Occipital lobe (tissue), 3 donors: ENCODE measurements at places on chromosomes 11 and 22. TPM values are rescaled to one million over a fixed set of nuclear protein-coding genes. Genes with fewer than 3 reads are reported as not detected.

LRP4 gene
- 8.3 TPM for total RNA-seq

DRD2 gene
- not detected for total RNA-seq

RTN4RL2 gene
- total RNA-seq, result 0.47 TPM

UPK2 gene
- total RNA-seq, result not detected

PIWIL4 gene
- 5.8 TPM for total RNA-seq

KRTAP5-7 gene
- total RNA-seq, result not detected

TTC36 gene
- total RNA-seq, result 2.7 TPM

VWCE gene
- 2.7 TPM for total RNA-seq

CDON gene
- total RNA-seq, result 39.8 TPM

HORMAD2 gene
- 0.78 TPM for total RNA-seq

MS4A15 gene
- total RNA-seq, result not detected

TCN1 gene
- 1.2 TPM for total RNA-seq

MMP3 gene
- total RNA-seq, result not detected

IFITM10 gene
- 0.31 TPM for total RNA-seq

LGR4 gene
- total RNA-seq, result 19.0 TPM

FLRT1 gene
- 5.0 TPM for total RNA-seq

GRM5 gene
- 175 TPM for total RNA-seq

MAJIN gene
- not detected for total RNA-seq

ADAMTS15 gene
- 4.7 TPM for total RNA-seq

MS4A6E gene
- total RNA-seq, result not detected

OR5B21 gene
- not detected for total RNA-seq

C22orf39 gene
- 31.8 TPM for total RNA-seq

GAS2 gene
- total RNA-seq, result 13.4 TPM

CD44 gene
- 6.2 TPM for total RNA-seq

MEI1 gene
- 0.16 TPM for total RNA-seq

SLC22A6 gene
- 8.4 TPM for total RNA-seq

ARSA gene
- 6.9 TPM for total RNA-seq

TMEM191C gene
- total RNA-seq, result 4.4 TPM

MS4A18 gene
- total RNA-seq, result not detected

MAPK8IP2 gene
- total RNA-seq, result 76.3 TPM

SLC29A2 gene
- total RNA-seq, result 1.4 TPM

POU2AF1 gene
- total RNA-seq, result not detected

BIK gene
- total RNA-seq, result not detected

SEC14L6 gene
- total RNA-seq, result 1.4 TPM

NPAS4 gene
- total RNA-seq, result 0.16 TPM

NAALAD2 gene
- 5.3 TPM for total RNA-seq

VPS11 gene
- total RNA-seq, result 22.1 TPM

FAM180B gene
- total RNA-seq, result 0.16 TPM

DERL3 gene
- total RNA-seq, result 0.62 TPM

P2RX6 gene
- not detected for total RNA-seq

KIAA0930 gene
- 61.0 TPM for total RNA-seq

OR10D3 gene
- total RNA-seq, result not detected

C11orf21 gene
- 0.16 TPM for total RNA-seq
